ENCODE measurements at places on chromosomes 12 and 14.
A peak's percentile ranks its signal among the peaks of the same experiment; 100 is the strongest.

DNA sequence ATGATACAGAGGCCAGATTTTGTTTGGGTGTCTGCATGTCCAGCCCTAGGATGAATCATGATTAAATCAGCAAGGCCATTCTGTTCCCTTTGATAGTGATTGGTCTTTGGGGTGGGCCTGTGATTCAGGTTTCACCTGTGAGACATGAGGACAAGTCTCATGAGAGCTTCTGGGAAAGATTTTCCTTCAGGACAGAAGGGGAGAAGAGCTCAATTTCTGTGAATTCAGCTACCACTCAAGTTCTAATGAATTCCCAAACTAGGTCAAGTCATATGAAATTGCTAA lies 73.4 kb downstream of the ZNF664 start:
- DNase-seq, result no peak

DNA sequence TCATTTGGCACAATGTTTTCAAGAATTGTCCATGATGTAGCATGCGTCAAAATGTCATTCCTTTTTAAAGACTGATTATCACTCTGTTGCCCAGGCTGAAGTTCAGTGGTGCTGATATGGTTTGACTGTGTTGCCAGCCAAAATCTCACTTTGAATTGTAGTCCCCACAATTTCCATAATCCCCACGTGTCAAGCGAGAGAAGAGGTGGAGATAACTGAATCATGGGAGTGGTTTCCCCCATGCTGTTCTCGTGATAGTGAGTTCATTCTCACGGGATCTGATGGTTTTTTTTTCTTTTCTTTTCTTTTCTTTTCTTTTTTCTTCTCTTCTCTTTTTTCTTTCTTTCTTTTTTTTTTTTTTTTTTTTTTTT lies 21.8 kb upstream of the LRRK2 start:
- DNase-seq, result no peak

DNA sequence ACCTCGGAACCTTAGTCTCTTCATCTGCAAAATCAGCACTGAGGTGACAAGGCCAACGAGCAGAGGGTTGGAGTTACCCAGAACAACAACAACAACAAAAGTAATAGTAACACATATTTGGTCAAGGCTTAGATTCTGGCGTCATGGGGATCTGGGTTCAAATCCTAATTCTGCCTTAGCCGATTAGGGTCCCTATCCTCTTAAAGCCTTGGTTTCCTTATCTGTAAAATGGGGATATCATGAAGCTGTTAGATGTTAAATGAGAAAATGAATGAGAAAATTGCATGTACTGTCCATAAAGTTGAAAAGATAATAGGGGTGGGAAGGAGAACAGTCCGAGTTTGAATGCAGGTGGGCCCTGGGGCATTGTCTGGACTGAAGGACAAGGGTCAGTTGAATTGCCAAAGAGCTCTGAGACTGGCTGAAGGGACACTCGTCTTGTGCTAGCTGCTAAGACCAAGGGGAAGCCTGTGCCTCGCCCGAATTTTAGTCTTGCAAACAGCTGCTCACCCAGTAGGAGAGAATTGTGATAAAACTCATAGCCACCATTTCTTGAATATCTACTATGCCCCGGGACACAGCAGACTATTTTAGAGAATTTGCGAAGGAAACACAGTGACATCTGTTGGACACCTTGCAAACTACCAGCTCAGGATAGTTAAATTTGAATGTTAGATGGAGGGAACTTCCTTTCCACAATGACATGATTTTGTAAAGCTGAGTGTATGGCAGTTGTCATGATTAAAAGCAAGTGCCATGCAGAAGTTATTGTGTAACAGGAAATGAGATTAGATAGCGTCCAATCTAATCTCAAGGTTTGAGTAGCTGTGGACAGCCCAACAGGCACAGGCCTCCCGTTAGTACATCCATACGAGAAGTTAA lies 6.8 kb upstream of the HNF1A start:
- peak; percentile 45 for DNase-seq

- DNase-seq, result no peak
Observed at GRCh38 chr14:103280278-103280928, 53.6 kb upstream of the EIF5 start.

DNA sequence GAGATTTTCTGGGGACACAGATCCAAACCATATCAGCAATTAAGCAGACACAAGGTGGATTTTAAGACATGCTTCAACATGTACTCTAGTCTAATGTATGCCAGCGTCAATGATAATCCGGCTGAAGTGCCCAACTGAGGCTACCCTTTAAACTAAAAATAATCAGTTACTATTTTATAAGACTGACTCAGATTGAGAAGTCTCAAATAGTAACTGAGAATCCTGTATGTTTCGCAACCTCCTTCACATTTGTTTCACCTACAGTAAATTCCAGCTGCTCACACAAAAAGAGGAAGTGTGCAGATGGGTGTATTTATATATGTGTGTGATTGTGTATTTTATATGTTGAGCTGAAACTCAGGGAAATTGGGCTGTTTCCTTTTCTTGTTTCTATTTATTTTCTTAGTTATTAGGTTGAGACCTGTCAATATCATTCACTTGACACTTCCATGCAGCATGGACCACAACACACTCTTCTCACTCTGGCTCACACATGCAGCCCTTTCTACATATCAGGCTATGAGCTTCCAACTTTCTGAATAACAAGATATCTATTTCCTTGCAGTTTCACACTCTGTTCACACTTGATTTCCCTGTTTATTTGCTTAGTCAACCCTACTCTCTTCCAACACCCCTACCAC lies 1224.9 kb upstream of the TMEM132C start:
- DNase-seq, result no peak

DNA sequence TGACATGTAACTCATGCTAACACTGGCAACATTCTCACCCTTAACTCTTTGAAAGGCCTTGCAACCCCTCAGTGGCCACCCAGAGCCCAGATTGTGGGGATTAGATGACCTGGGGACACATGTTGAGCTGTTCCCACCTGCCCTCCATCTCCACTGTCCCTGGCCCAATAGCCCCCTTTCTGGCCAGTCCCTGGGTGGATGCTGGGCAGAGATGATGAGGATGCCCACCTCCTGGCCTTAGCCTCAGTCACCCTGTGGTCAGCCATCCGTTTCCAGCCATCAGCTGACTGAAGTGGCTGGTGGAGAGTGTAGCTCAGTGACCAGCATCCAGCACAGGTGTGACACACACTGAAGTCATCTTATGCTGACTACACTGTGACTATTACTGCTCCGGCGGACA lies 4.7 kb downstream of the ANHX start:
- DNase-seq, result no peak

DNA sequence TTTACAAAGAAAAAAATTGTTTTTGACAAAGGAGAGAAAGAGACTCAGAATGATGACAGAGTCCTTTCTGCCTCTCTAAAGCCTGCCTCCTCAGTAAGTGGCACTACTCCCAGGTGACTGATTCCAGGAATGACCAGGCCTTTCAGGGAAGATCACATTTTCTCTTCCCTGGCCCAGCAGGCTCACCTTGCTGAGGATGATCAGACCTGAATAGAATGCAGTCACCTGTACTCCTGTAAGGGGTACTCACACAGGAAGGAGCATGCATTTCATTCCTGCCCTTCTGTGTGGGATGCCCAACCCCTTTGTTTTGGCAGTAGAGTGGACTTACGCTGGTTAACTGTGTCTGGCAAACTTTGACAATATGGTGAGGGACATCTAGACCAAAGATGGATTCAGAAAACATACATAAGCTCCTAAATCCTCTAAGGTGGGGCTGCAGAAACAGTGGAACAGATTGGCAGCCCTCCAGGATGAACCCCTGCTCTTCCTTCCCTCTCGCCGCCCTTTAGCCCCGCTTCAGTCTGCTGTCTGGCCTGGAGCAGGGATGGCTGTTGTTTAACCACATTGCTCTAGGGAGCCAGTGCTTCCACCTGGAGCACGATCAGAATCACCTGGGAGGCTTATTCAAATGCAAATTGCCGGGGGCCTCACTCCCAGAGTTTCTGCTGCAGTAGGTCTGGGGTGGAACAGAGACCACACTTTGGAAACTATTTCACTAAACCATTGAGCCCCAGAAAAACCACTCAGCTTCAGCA lies 29.8 kb downstream of the ERG28 start:
- DNase-seq, result peak; percentile 75

Measured in DMS79 treated with DMSO at 0.1 percent for 48 hours (cell line).